ENCODE measurements at places on chromosomes 11 and 22. TPM values are rescaled to one million over a fixed set of nuclear protein-coding genes. Genes with fewer than 3 reads are reported as not detected.

Gene FOLH1
- not detected for total RNA-seq

Gene OR10A6
- not detected for total RNA-seq

Gene CDC45
- total RNA-seq = 27.8 TPM

Gene OR10S1
- total RNA-seq = not detected

Gene NXPE2
- total RNA-seq = not detected

Gene AP5B1
- total RNA-seq = 8.9 TPM

Gene RASGRP2
- total RNA-seq = 1.1 TPM

Gene PANX2
- 4.8 TPM for total RNA-seq

Gene ENTHD1
- not detected for total RNA-seq

Gene SCUBE1
- total RNA-seq = 0.31 TPM

Gene UEVLD
- total RNA-seq = 16.6 TPM

Gene ANO5
- 1.6 TPM for total RNA-seq

Gene RASSF10
- total RNA-seq = 2.5 TPM

Gene APOA5
- not detected for total RNA-seq

Gene SLC25A18
- 0.15 TPM for total RNA-seq

Gene LMNTD2
- total RNA-seq = 2.3 TPM

Gene ACRV1
- total RNA-seq = not detected

Gene VPREB3
- total RNA-seq = 0.73 TPM

Gene RPS25
- 809 TPM for total RNA-seq

Gene PLAAT2
- 0.99 TPM for total RNA-seq

Gene SCGB1D2
- total RNA-seq = not detected

Gene TTC36
- not detected for total RNA-seq

Gene ABTB2
- total RNA-seq = 29.9 TPM

Gene DSCAML1
- 0.35 TPM for total RNA-seq

Gene APOC3
- not detected for total RNA-seq

Gene ART5
- 0.27 TPM for total RNA-seq

Gene MS4A3
- total RNA-seq = not detected

Gene OR4A16
- total RNA-seq = not detected

Gene THY1
- total RNA-seq = 13.3 TPM

Gene RFPL3
- total RNA-seq = not detected

Gene SLC17A6
- not detected for total RNA-seq

Gene P2RX3
- not detected for total RNA-seq

Gene OR4C3
- total RNA-seq = not detected

Gene CARD16
- total RNA-seq = not detected

Gene TMEM86A
- 0.21 TPM for total RNA-seq

Gene SHANK2
- total RNA-seq = 6.3 TPM

Gene GGTLC2
- total RNA-seq = not detected

Gene DEUP1
- not detected for total RNA-seq

Gene TMEM109
- 135 TPM for total RNA-seq

Gene GSTT2
- not detected for total RNA-seq

Gene RNF26
- total RNA-seq = 34.2 TPM

Data from A549 treated with GW870086 at 1 μM for 4 hours (cell line).